ENCODE measurements at places on chromosomes 13 and 19.

- no peak for DNase-seq
These were observed 101.0 kb upstream of the SPRY2 start for GRCh38 chr13:80441968-80442367.

DNA sequence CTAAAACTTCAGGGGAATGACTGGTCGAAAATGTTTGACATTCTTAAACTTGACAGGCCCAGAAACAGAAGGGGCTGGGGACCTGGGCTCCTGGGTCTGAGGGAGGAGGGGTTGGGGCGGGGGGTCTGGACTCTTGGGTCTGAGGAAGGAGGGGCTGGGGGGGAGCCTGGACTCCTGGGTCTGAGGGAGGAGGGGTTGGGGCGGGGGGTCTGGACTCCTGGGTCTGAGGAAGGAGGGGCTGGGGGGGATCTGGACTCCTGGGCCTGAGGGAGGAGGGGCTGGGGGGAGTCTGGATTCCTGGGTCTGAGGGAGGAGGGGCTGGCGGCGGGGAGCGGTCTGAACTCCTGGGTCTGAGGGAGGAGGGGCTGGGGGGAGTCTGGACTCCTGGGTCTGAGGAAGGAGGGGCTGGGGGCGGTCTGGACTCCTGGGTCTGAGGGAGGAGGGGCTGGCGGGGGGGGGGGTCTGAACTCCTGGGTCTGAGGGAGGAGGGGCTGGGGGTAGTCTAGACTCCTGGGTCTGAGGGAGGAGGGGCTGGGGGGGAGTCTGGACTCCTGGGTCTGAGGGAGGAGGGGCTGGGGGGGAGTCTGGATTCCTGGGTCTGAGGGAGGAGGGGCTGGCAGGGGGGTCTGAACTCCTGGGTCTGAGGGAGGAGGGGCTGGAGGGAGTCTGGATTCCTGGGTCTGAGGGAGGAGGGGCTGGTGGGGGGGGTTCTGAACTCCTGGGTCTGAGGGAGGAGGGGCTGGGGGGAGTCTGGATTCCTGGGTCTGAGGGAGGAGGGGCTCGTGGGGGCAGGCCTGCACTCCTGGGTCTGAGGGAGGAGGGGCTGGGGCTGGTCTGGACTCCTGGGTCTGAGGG lies 5.5 kb upstream of the KLK6 start:
- no peak for DNase-seq

- no peak for DNase-seq
These were observed 42.1 kb downstream of the STK24 start for GRCh38 chr13:98534821-98535220.

GRCh38 chr13:28510542-28510941 lies 15.6 kb upstream of the FLT1 start:
- no peak for DNase-seq

DNA sequence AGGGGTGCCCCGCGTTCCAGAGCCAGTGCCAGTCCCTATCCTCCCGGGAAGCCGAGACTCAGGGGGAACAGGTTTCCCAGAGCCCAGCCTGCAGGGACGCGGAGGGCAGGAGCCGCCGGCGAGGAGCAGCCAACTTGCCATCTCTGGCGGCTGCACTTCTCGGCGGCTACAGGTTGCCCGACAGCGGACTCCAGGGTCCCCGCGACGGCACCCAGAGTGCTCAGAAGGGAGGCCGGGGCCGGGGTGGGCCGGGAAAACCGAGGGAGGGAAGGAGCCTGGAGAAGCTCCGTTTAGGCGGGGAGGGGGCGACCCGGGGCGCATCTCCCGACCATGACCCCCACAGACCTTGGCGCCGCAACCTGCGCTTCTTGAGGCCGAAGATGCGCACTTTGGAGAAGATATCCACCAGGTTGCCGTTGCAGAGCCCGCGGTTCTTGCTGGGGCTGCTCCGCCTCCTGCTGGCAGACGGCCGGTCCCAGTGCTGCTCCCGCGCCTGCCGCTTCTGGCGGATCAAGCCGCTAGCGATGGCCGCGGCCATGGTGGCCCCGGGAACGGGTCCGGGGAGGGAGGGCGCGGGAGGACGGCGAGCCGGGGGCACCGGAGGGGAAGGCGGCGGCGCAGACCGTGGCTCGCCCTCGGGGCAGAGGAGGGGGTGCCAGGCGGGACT lies 463.8 kb downstream of the ITGBL1 start:
- no peak for DNase-seq

Measured in GDM1 (cell line).